ENCODE measurements at places on chromosomes 6 and 20. TPM values are rescaled to one million over a fixed set of nuclear protein-coding genes. Genes with fewer than 3 reads are reported as not detected.

The OR2B6 gene
- total RNA-seq, result not detected

- DNase-seq, result no peak
Observed at GRCh38 chr6:21741221-21742109, 147.9 kb downstream of the SOX4 start.

GRCh38 chr20:24468401-24469115 lies 871 bp upstream of the SYNDIG1 start:
- DNase-seq, result no peak

GRCh38 chr6:134437376-134437775 lies 119.5 kb upstream of the SGK1 start:
- DNase-seq, result peak; percentile 25

DNA sequence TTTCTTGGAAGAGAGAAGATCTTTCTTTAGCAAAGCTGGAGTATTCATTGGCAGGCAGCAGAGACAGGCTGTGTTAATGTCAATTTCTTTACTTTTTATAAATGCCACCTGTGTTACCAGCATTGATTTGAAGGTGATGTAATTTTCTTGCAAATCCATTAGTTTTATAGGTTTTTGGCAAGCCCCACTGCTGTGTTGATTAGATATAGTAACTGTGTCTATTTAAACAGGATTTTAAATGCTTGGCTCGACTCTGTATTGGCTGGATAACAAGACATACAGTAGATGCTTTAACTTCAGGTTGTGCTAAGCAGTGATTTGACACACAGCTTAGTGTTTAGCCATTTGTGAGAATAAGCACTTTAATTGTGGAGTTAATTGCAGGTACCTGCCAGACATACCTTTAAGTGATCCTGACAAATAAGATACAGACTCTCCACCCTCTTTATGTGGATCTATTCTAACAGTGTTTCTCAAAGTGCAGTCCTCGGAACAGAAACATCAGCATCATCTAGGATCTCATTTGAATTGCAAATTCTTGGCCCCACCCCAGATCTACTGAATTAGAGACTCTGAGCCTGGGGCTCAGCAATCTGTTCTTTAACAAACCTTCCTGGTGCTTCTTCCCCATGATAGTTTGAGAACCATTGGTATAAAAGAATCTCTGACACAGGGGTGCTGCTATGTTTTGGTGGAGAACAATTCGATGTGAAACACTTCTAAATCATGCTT lies 397.5 kb downstream of the HDGFL1 start:
- DNase-seq, result no peak

- DNase-seq, result no peak
Observed at GRCh38 chr6:145836772-145837171, 22.2 kb upstream of the FBXO30 start.

DNA sequence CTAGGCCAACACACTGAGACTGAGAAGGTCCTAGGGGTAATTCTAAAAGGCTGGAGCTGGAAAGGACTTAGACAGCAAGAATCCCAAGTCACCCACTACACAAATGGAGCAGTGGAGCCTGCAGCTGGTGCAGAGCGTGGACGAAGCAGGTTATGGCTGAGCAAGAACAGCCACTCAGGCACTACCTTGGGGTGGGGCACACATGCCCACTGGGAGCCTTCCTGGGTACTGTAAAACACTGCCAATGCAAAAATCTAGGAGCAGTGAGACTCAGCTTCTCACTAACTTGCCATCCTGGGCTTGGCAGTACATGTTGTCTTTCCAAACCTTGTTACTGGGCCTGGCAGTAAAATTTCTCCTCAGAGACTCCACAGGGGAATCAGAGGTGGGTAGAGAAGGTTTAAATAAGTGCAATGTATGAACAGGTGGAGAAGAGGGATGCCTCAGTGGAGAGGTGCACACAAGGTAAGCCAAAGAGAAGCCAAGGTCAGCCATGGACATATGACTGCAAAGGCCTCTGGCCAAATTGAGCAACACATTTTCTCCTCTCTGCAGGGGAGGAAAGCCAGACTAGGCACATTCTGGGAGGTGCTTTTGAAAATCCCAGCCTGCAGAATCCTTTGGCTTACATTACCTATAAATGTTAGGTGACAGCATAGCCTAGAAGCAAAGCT lies 105.6 kb downstream of the TNFRSF21 start:
- no peak for DNase-seq

The OSBPL2 gene
- total RNA-seq, result 18.4 TPM

The F13A1 gene
- not detected for total RNA-seq

GRCh38 chr6:104608101-104608500 lies 251.6 kb downstream of the HACE1 start:
- no peak for DNase-seq

The MAP7 gene
- total RNA-seq, result not detected

DNA sequence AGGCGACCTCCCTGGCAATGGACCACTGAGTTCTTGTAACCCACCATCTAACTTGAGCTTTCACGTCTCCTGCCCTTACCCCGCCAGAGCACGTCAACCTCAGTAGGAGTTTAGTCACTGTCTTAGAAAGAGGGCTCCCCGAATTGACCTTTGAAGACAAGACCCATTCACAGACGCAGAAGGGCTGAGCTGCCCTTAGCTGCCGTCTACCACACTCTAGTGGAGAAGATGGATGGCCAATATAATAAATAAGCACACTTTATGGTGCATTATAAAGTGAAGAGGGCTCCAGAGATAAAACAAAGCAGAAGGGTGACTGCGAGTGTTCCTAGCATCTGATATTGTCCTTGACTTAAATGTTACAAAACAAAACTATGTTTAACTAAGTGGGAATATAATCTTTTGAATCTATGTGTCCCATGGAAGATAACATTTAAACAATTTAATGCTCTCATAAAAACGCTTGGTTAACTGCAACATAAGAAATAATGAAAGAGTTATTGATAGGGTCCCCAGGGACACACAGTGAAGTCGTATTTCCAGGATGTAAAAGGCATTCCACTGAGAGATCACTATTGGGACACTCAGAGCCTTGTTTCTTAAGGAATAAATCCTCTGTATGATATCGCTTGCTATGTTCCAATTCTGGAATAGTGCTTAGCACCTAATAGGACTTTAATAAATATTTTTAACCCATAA lies 261.1 kb downstream of the THBS2 start:
- DNase-seq, result no peak

The RAB44 gene
- not detected for total RNA-seq

DNA sequence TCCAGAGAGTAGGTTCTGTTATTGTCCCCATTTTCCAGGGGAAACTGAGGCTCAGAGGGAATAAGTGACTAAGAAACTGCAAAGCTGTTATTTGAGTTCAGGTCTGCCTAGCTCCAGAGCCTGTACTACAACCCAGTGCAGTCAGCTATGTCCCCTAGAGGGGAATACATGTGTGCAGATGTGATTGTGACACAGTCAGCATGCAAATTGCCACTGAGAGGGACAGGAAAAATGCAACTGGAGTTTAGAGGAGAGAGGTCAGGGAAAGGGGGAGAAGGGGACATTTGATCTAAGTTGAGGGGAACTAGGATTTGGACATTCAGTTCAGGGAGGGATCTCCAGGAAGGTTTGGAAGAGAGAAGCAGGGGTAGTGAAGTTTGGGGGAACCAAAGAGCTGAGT lies 38.6 kb upstream of the EPB41L1 start:
- DNase-seq, result no peak

- no peak for DNase-seq
Observed at GRCh38 chr6:21019614-21020013, 485.4 kb downstream of the CDKAL1 start.

The FOXA2 gene
- 0.35 TPM for total RNA-seq

The PTCRA gene
- not detected for total RNA-seq

GRCh38 chr20:60057866-60058807 lies 99.9 kb downstream of the CDH26 start:
- no peak for DNase-seq

DNA sequence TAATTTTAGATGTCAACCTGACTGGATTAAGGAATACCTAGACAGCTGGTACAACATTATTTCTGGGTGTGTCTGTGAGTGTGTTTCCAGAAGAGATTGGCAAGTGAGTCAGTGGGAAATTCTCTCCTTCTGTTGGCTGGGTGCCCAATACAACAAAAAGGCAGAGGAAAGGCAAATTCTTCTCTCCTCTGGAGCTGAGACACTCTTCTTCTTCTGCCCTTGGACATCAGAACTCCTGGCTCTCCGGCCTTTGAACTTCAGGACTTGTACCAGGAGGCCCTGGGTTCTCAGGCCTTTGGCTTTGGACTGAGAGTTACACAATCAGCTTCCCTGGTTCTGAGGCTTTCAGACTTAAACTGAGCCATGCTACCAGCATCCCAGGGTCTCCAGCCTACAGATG lies 7.8 kb upstream of the BTN3A1 start:
- DNase-seq, result peak; percentile 39

The SLC22A2 gene
- not detected for total RNA-seq

- DNase-seq, result peak; percentile 86
Observed at GRCh38 chr6:39088331-39088730, 26.7 kb downstream of the SAYSD1 start.

GRCh38 chr6:73566954-73567591 lies 46.2 kb upstream of the EEF1A1 start:
- DNase-seq, result peak; percentile 15

The PTGIS gene
- total RNA-seq, result 6.2 TPM

- no peak for DNase-seq
Observed at GRCh38 chr6:23441808-23442461, 684.1 kb upstream of the NRSN1 start.

GRCh38 chr20:17304774-17305173 lies 77.9 kb downstream of the PCSK2 start:
- DNase-seq, result no peak

DNA sequence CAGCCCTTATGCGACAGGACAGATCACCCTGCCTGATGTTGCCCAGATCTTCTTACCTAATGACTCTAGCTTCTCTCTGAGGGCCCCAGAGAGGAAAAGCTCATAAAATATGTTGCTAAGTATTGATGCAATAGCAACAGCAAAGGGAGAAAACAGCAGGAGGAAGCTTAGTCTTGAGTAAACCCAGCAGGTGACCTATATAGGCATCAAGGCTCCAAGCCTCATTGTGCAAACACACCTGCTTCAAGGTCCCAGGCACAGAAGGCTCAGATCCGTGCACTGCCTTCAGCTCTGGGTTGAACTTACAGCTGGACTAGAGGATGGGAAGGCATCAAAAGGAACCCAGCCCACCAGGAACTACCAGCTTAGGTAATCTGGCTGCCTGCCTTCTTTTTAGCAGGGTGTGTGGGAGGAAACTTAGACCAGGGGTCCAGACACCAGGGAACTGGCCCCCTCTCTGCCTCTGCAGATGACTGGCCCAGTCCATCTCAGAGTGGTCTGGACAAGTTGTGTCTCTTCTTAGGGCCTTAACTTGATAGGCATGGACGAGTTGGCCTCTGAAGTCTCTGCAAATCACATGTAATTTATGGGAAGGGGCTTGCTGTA lies 34.4 kb downstream of the TGM3 start:
- no peak for DNase-seq

The MUC22 gene
- not detected for total RNA-seq

The FRMD1 gene
- total RNA-seq, result not detected

The OR12D3 gene
- not detected for total RNA-seq

The GUCA1A gene
- total RNA-seq, result not detected

The ENPP4 gene
- total RNA-seq, result 3.6 TPM

DNA sequence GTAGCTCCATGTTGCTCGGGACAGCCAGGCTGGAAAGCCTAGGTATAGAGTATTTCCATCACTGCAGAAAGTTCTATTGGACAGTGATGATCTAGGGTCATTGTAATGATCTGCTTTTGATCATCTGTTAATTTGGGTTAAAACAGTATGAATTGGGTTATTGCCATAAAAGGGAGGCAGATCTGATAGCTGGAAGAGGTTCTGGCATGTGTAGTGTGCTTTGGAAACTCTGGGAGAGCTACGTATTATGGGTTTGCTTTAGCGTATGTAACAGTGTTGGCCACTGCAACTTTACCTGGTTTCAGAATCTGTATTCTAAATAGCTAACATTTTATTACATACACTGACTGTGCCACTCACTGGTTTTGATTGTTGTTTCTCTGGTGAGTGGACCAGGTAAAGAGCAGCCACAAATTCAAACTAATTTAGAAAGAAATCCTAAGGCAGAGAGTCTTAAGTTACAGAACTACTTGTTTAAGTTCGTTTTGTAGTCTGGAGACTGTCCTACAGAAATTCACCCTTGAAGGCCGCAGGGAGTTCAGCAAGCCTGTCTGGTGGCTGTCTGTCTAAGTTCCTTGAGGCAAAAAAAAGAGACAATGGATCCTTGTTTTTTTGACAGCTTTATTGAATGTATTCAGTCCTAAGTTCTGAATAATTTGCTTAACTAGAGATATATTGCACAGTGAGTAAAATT lies 300.3 kb downstream of the PRL start:
- no peak for DNase-seq

GRCh38 chr20:24033151-24033550 lies 44.6 kb upstream of the GGTLC1 start:
- no peak for DNase-seq

DNA sequence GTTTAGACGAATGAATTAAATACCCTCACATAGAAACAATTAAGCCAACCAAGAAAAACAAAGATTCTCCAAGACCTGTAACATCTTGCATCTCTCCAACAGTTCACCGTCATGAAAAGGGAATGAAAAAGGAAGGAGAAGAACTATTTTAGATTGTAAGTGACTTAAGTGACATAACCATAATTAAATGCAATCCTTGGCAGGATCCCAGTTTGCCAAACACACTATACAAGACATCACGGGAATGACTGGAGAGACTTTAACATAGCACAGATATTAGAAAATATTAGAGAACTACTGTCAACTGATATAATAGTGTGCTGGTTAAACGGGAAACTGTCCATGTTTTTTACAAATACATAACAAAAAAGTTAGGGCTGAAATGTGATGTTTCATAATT lies 22.2 kb downstream of the EPB41L2 start:
- no peak for DNase-seq

- no peak for DNase-seq
Observed at GRCh38 chr6:8809662-8810061, 374.3 kb upstream of the SLC35B3 start.

DNA sequence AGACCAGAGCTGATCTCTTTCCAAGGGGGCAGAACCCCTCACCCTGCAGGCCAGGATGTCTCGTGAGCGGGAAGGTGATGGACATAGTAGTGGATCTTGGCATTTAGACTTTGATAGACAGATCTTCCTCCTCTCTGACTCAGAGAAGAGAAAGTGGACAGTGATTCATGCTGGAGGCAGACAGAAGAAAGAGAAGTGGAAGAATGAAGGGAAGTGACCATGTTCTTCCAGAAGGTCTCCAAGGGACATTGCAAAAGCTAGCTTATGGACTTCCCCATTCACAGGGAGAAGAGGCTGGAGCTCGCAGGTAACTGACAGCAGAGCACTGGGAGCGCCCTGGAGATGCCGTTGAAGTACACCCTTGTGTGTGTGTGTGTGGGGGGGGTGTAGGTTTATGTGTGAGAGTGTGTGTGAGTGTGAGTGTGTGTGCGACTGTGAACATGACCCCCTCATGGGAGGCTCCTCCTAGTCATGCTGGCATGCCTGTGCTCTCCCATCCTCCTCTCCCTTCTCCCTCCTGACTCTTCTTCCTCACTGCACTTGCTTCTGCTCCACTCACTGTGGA lies 8.0 kb upstream of the RAET1L start:
- DNase-seq, result no peak

Measured in MG63 (cell line).